ENCODE measurements at places on chromosomes 12 and 14. TPM values are rescaled to one million over a fixed set of nuclear protein-coding genes. Genes with fewer than 3 reads are reported as not detected.

The NRIP2 gene
- total RNA-seq = not detected

- no peak for DNase-seq
Measured at GRCh38 chr14:76782885-76783566, 21.8 kb downstream of the VASH1 start.

The TDRD9 gene
- not detected for total RNA-seq

DNA sequence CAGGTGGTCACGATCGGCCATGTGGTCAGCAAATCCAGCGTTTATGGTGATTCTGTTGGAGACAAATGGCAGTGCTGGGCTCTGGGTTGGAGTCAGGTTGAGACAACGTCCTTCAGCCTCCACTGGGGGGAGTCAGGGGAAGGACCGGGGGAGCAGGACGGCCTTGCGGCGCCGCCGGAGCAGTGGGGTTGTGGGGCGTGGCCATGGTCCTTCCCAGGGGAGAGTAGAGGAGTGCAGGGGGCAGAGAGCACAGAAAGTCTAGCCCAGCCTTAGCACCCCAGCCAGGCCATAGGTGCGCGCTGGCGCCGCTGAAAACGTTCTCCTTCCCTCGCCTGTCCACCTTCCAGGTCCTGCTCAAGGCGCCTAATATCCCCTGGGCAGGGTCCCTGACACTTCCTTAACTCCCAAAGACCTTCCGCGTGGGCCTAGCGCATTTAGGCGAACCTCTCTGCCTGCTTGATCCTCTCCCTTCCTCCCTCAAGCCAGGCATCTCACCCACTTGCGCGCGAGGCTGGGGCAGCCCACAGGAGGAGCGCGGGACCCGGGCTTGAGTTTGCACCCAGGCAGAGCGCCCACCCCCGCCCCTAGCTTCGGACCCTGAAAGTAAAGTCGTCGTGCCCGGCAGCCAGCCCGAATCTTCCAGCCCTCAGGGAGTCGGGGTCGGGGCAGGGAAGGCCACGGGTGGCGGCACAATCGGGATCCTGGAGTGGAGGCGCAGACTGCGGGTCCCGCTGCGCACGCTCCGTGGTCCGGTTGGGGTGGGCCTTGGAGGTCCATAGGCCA lies 3.1 kb upstream of the KIF26A start:
- peak; percentile 55 for DNase-seq

GRCh38 chr12:111122458-111122878 lies 202.1 kb upstream of the MYL2 start:
- DNase-seq = no peak

DNA sequence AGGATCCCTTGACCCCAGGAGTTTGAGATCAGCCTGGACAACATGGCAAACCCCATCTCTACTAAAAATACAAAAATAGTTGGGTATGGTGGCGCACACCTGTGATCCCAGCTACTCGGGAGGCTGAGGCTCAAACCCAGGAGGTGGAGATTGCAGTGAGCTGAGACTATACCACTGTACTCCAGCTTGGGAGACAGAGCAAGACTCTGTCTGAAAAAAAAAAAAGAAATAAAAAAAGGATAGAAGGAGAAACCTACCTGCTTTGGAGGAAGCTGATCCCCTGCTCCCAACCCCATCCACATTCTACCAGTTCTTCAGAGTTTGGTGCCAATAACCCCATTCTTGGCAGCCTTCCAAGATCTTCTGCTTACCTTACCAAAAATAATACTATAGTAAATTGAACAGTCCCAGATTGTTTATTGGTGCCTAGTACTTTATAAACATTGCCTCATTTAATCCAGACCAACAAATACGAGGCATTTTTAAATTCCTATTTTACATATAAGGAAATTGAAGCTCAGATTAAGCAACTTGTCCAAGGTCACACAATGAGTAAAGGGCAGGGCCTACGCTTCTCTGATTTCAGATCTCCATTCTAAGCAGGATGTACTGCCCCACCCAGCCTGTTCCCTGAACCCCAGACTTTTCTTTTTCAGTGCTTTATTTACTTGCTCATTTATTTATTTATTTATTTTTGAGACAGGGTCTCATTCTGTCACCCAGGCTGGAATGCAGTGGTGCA lies 33.2 kb upstream of the FAM222A start:
- no peak for DNase-seq

GRCh38 chr14:68788275-68788995 lies 4.4 kb downstream of the ZFP36L1 start:
- DNase-seq = no peak

Measured in neural crest cell (in vitro differentiated cells).